PC-3 (cell line): ENCODE measurements at places on chromosomes 3 and 15. TPM values are rescaled to one million over a fixed set of nuclear protein-coding genes. Genes with fewer than 3 reads are reported as not detected.
A peak's percentile ranks its signal among the peaks of the same experiment; 100 is the strongest.

Gene GUCA1C
- not detected in 2 replicates for total RNA-seq

Gene CHRM5
- 0.04 TPM in 1 of 2 replicates, not detected in the other for total RNA-seq

Gene FBXW12
- not detected in 2 replicates for total RNA-seq

Gene CFAP91
- 0.17 and 1.1 TPM in 2 replicates for total RNA-seq

Gene C3orf52
- total RNA-seq: 14.8 and 16.7 TPM in 2 replicates

Gene SUCLG2
- total RNA-seq: 20.2 and 22.3 TPM in 2 replicates

Gene SNX22
- 0.77 TPM in 1 of 2 replicates, not detected in the other for total RNA-seq

Gene PRTG
- 1.4 and 5.2 TPM in 2 replicates for total RNA-seq

Gene ADAMTS7
- total RNA-seq: 4.2 and 5.2 TPM in 2 replicates

Gene PAQR9
- 0.12 TPM in 1 of 2 replicates, not detected in the other for total RNA-seq

Gene SAXO2
- total RNA-seq: 0.35 and 3.7 TPM in 2 replicates

Gene KBTBD12
- not detected in 2 replicates for total RNA-seq

Gene AADACL2
- total RNA-seq: not detected in 2 replicates

Gene ZNF80
- not detected in 2 replicates for total RNA-seq

Gene STRC
- total RNA-seq: 0.22 and 0.46 TPM in 2 replicates

Gene CFAP100
- total RNA-seq: not detected in 2 replicates

GRCh38 chr3:52068730-52069129, 12.4 kb upstream of the DUSP7 start:
- no peak for DNase-seq

GRCh38 chr3:119675188-119675874, 1.9 kb downstream of the COX17 start:
- no peak for DNase-seq

GRCh38 chr15:75452364-75452864, 924 bp upstream of the SIN3A start:
- DNase-seq: peak; percentile 84

- no peak for DNase-seq
Observed at GRCh38 chr15:69219690-69220089, 59.3 kb downstream of the GLCE start.

- DNase-seq: no peak
Observed at GRCh38 chr3:43203022-43203421, 83.3 kb upstream of the SNRK start.

- no peak for DNase-seq
Observed at GRCh38 chr15:63972801-63973200, 73.5 kb downstream of the DAPK2 start.

- peak; percentile 17 for DNase-seq
Observed at GRCh38 chr3:104763007-104763406, 603.7 kb upstream of the ALCAM start.

DNA sequence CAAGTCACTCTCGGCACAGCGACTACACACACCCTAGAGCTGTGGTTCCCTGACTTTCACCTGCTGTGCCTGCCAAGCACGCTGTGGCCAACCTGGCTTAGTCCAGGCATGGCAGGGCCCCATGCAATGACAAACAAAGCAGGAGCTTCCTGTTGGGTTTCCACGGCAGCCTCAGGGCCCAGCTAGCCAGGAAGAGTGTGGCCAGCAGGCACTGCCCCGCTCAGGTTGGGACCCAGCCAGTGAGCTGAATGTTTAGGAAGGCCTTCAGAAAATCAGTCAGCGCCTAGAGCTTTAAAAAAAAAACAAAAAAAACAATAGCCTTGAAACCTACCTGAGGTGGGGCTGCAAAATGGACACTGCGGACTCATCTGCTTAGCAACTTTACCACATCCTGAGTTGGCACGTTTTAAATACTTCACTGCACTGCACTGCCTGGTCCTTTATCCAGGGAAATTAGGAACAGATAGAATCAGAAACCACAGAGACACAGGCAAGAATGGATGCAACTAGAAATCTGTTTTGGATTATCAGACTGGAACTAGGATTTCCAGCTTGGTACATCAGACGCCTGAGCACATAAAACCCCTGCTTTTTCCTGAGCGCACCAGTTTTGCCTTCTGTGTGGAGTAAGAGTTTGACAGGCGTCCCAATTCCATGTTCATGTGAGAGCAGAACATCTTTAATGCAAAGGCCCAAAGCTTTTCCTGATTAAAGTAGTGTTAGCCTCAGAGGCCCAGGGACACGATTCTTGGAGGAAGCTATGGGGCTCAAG, 36.2 kb upstream of the LDHAL6B start:
- peak; percentile 92 for DNase-seq

DNA sequence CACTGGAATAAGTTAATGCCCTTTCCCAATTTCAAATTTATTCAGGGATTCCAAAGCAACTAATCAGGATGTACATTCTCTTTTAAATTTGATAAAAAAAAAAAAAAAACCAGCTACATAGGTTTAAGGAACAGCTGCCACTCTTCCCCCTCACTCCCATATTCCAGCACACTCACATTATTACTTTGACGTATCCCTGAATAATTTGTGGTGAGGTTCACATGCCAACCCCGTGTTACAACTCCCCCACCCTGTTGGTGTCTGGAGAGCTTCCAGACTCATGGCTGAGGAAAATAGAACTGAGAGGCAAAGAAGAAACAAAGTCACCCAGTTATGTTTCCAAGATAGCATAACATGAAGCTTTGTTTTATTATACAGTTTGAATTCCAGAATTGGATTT, 300.5 kb upstream of the MME start:
- DNase-seq: peak; percentile 8

- DNase-seq: no peak
Observed at GRCh38 chr3:71589132-71589531, 5.6 kb upstream of the FOXP1 start.

DNA sequence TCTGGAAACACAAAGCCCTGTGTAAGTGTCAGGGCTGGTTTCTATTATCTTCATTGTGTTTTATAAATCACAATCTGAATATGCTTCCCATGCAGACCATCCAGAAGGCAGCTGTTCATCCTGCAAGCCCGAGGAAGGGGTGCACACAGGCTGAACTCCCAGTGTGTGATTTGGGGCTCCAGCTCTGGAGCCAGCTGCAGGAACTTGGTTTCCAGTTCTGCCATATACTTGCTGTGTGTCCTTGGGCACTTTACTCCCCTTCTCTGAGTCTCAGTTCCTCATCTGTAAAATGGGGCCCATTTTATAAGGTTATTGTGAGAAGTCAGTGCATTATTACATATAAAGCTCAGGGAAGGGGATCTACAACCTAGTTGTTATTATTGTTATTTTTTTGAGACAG, 22.6 kb downstream of the CYP8B1 start:
- DNase-seq: no peak

- no peak for DNase-seq
Observed at GRCh38 chr3:169334991-169335390, 328.5 kb downstream of the MECOM start.

GRCh38 chr3:105614288-105615030, 247.8 kb downstream of the ALCAM start:
- DNase-seq: no peak

DNA sequence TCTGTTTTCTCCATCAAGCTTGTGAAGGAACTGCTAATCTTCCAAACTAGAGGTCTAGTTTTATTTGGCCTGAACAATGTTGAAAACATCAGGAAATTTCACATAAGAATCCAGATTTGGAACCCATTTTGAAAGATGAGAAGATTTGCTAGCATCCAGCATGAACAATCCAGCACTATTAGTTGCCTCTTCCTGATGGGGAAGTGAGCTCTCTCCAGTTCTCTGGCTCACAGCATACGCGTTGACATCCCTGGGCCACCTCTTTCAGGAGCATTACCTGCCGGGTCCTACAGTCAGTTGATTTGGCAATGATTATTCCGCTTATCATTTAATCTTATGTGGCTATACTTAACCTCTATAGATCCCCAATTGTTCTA, 10.9 kb downstream of the GPR87 start:
- no peak for DNase-seq

DNA sequence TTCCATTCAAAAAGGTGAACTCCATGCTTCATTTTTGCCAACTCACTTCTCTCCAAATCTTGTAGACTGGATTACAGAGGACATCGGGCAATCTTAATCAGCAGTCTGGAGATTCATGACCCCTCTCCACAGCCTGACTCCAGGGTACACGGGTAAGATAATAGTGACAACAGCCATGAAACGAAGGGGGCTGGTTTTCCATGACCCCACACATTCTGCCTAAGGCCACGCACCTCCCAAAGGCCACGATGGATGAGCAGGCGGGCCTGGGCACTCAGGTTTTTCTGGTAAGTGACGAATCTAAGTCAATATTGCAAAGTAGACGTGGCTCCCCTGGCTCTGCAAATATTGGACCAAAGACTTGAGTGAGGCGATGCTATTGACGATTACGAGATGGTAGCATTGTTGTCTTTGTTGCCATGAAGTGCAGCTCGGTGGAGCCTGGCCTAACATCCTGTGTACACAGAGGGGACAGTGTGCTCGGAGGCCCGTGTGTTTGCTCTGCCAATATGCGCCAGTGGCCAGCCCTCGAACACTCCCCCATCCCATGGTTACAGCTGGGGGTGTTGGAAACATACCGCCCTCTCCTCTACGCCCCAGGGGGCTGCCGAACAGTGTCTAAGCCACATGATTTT, 119.1 kb downstream of the OPA1 start:
- DNase-seq: peak; percentile 47

DNA sequence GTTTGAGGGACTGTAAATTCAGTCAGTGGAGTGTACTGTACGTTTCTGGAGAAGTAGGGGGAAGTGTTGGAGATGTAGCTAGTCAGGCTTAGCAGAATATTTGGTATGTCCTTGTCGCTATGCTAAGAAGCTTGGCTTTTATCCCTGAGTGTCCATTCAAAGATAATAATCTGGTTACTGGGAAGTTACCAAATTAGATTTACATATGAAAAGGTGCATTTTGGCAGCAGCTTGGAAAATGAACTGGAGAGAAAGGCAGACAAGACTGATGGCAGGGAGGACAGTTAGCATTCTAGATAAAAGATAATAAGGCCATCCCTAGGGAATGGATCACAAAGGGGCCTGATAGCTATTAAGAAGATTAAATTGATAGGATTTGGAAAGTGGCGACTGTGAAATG, 58.7 kb downstream of the P2RY1 start:
- no peak for DNase-seq

DNA sequence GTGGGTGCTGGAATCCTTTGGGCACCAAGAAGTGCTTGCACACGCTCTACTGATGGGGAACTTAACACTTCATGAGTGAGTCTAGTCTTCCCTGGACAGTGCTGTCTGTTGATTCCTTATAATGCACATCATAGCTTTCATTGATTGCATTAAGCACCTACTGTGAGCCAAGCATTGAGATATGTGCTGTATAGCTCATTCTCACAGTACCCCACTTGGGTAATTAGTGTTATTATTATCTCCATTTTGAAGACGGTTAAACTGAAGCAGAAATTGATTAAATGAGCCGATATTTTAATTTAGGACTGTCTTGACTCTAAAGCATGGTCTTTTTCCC, 504 bp upstream of the PDHB start:
- no peak for DNase-seq

- no peak for DNase-seq
Observed at GRCh38 chr3:173742491-173742890, 344.9 kb downstream of the NLGN1 start.

DNA sequence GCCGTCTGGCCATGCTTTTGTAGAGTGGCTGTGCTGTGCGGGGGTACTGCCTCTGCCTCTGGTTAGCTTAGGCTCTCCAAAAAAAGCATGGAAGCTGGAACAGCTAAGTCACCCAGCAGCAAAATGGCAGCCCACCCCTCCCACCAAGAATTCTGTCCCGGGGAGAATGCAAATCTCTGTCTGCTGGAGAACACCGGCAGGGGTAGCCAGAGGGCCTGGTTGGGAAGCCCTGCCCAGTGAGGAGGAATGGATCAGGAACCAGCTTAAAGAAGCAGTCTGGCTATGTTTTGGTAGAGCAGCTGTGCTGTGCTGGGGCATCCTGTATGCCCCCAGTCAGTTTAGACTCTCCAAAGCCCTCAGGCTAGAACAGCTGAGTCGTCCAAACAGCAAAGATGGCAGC, 56.2 kb upstream of the PTPRG start:
- DNase-seq: no peak

DNA sequence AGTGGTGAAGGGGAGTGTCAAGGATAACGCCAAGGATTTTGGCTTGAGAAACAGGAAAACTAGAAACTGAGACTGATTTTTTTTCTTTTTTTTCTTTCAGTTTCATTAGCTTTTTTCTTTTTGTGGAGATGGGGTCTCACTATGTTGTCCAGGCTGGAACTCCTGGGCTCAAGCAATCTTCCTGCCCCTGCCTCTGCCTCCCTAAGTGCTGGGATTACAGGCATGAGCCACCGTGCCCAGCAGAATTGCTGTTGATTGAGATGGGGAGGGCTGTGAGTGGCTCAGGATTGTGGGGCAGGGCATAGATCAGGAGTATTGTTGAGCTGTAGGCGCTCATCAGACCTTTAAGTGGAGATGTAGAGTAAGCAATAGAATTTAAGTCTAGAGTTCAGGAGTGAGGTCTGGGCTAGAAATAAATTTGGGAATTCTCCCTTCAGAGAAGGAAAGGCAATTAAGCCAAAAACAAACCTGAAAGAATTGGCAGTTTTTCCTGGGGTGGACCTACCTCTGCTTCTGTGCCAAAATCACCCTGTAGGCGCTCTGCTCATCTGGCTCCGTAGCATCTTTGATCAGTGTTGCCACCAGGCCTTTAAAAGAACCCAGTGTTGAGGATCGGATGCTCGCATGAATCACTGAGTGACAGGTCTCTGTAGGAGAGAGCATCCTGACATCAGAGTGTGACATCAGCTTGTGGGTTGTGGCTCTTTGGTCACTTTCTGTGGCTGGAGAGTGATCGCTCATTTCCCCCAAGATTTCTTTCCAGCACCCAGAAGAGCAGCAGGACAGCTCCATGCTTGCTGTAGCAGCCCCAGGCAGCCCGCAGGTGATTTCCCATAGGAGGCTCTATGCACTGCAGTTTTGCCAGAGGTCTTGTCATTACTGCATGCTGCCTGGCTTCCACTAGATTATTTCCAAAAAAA, 15.8 kb downstream of the ABHD17C start:
- DNase-seq: peak; percentile 52

- no peak for DNase-seq
Observed at GRCh38 chr3:52983336-52983807, 62.5 kb downstream of the SFMBT1 start.

GRCh38 chr15:48748535-48748934, 62.3 kb downstream of the CEP152 start:
- no peak for DNase-seq

DNA sequence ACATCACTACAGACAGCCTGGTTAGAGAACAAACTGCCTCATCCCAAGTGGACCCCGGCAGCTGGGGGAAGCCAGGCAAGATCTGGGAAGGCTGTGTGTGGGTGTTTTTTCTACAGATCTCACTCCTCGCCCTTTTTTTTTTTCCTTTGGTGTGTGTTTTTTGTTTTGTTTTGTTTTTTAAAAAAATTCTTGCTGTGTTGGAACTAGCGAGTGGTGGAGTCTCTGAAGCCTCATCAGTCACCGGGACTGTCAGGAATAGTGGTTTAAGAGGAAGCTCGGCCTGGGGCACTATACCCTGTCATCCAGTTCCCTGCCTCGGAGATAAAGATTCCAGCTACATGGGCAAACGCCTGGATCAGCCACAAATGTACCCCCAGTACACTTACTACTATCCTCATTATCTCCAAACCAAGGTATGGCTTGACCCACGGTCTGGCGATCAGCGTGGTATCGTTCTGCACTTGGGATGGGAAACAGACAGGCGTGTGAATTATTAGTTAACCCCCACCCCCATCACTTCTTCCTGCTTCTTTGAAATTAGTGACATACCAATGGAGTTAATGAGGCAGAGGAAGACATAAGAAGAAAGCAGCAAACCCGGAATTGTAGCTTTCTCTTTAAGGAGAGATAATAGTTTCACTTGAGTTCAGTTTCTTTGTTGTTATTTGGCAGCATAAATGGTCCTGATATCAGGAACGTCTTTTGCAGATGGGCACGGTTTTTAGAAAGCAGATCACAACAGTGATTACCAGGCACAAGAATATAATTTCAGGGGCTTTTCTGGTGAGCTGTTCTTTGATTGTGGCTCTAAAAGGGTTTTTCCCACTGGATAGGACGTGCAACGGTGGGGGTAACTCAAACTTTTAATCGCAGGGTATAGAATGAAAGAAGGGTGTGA, 722 bp downstream of the RBMS3 start:
- peak; percentile 25 for DNase-seq
